Stimulated activated CD8-positive, alpha-beta memory T cell treated with anti-CD3 and anti-CD28 coated beads, Interleukin-4, amount 100 ng/mL, for 48 hours (primary cell): ENCODE measurements at places on chromosomes 16 and 17.

DNA sequence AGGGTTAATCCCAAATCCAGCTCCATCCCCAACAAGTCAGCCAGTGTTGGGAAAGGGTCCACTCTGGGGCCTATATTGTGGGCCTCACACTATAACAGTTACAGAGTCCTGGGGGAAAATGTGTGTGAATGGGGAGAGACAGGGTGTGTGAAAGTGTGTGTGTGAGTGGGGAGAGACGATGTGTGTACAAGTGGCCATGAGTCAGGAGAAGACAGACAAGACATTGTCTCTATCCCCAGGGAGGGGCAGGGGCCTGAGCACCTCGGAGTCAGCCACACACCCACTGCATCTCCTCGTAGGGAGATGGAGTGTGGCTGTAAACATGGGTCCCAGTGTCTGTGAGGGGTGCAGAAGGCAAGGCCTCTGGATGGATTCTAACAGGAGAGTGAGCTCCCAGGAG lies 2.9 kb downstream of the CRHR1 start:
- no peak for DNase-seq

- DNase-seq: no peak
Observed at GRCh38 chr17:27633312-27634025, 2.5 kb downstream of the LGALS9 start.

DNA sequence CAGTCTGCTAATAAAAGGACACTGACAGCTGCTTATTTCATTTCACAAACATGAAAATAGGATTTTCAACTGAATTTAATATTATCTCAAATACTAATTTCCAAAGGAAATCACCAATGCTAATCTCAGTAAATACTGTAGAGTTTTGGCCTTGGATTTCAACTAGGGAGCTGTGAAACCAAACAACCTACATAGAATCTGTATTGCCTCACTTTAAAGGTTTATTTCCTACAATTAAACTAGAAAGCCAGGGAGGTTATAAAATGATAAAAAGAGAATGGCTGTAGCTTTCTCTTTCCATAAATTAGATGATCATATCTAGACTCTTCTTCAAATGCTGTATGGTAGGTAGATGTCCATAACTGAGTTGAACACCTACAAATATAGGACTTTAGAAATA lies 82.8 kb downstream of the SKAP1 start:
- no peak for DNase-seq

GRCh38 chr17:15929941-15930340 lies 15.0 kb upstream of the ADORA2B start:
- no peak for DNase-seq

GRCh38 chr17:66507103-66507923 lies 204.9 kb downstream of the PRKCA start:
- no peak for DNase-seq

GRCh38 chr17:75073618-75074047 lies 14.1 kb upstream of the SLC16A5 start:
- DNase-seq: no peak

DNA sequence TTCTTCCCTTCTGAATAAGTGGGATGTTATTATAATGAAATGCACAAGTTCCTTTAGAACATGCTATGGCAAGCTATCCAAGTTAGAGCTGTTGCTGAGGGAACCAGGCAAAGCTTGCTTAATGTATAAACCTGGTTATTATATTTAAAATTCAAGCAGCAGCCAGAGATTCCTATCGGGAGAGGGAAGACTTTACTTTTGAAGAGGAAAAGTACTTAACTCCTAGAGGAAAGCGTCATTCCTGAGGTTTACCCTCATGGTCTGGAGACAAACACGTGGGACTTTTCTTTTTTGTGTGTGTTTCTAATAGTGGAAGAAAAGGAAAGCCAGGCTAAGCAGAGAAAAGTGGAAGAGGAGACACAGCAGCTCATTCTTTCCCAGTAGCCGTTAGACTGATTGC lies 39.9 kb upstream of the MYH10 start:
- DNase-seq: no peak

- no peak for DNase-seq
Observed at GRCh38 chr17:77131904-77132303, 8.9 kb upstream of the SEC14L1 start.
